ENCODE measurements at places on chromosomes 7 and 10.

DNA sequence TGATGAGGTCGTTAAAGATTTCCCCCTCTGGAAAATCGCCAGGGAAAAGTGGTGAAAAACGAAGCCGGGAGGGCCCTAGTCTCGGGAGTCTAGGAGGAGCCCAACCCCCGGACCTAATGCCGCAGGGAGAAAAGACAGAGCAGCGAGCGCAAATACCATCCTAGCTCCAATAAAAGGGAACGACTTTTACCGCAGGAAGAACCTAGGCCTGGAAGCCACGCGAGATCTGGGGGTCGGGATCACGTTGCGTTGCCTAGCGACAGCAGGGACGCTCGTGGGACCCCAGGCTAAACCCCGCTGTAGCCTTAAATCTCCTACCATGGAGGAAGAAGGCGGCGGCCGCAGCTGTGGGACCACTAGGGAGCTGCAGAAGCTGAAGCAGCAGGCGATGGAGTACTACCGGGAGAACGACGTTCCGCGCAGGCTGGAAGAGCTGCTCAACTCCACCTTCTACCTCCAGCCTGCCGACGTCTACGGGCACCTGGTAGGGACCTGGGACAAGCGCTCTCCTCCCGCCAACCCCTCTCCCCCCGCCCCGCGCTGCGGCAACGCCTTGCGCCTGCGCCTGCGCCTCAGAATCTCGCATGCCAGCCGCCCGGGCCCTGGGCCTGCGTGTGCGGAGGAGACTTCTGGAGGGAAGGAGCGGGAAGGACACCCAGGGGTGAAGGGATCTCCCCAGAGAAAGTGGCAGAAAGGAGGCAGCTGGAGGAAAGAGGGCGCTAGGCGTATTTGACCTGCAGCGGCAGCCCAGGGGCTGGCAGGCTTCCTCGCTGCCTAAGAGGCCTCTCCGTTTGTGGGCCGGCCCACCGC is at the start of gene ENO4:
TSS of gene ENO4 (plus strand) at position 252 of the 810 bp plus-strand sequence. CDS start at position 320, 68 bp downstream.
- no peak for DNase-seq

GRCh38 chr7:3897430-3898372 is 596.6 kb downstream of the SDK1 start:
- peak; percentile 14 for DNase-seq

DNA sequence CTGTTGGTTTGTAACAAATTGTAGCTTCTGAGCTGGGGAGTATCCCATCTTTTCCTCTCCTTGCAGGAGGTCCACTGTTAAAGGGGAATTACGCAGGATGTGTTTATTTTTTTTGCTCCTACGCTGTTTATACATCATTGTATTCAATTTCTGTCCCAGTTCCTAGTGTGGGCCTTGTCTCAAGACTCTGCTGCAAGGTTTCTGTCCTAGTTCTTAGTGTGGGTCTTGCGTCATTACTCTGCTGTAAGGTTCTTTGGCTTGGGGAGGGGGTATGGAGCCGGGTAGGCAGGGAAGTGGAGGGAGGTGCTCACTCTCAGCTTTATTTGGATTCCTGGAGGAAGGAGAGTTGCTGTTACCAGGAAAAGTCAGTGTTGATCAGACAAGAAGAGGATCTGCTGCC is 64.0 kb upstream of the TRIM8 start:
- no peak for DNase-seq

DNA sequence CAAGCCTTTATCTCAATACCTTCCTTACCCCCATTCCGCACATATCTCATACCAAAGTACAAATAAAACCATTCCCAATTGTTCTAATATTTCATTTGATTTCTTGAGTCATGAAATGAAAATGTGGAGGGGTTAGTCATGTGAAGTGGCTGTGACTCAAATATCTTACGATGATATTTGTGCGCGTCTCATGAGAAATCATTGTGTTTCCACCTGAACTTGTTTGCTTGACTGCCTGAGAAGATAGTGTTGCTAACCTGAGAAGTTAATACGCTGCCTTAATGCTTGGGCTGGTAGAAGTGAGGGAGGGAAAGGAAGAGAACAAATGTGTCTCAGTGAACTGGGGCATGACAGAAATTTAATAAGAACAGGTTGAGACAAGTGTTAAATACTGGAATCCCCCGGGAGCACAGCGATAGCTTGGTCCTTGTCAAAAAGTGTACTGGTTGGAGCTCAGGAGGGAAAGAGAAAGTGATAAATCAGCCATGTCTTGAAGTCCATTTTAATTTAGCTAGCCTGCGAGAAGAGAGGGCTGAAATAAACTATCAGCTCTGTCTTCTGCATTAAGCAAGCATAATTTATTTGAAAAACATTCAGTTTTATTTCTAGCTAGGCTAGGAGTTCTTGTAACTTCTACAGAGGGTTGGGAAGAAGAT is 7.2 kb upstream of the EPHA1 start:
- no peak for DNase-seq

GRCh38 chr7:116231949-116232348 is 21.6 kb downstream of the TES start:
- DNase-seq, result no peak
